ENCODE measurements at places on chromosomes 6 and 20. TPM values are rescaled to one million over a fixed set of nuclear protein-coding genes. Genes with fewer than 3 reads are reported as not detected.

GRCh38 chr6:108616973-108617372, 56.3 kb downstream of the FOXO3 start:
- no peak for DNase-seq

DNA sequence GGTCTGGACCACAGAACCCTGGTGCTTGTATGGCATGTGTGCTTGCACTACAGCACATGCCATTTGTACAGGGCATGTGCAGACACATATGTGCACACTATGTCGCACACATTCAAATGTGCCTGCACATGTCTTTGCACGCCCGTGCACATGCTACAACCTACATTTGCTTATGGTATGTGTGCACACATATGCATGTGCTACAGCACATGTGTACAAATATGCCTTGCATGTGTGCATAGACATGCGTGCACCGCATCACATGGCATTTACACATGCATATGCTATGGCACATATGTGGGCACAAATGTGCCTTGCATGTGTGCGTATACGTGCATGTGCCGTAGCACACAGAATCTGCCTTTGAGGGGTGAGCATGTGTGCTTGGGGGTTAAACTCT, 90.5 kb downstream of the DHX35 start:
- no peak for DNase-seq

- DNase-seq = no peak
Measured at GRCh38 chr6:15882915-15883314, 220.1 kb upstream of the DTNBP1 start.

Gene SLC13A3
- 9.8 TPM for total RNA-seq

Gene DEFB124
- total RNA-seq = not detected

DNA sequence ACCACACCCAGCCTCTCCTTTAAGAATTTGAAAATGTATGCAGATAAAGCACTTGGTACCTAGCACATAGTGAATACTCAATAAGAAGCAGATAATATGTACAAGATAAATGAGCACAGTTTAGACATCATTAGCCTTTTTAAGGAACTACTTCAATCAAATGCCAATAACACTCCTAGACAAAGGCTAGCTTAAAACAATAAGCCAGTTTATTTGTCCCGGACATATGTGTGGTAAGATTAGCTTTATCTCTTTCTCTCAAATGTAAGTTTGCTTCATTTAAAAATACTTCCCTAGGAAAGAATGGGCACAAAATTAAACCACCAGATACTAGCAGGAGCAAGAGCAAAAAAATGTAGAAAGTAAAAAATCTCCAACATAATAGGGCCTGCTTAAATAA, 73.8 kb downstream of the MAP3K5 start:
- no peak for DNase-seq

DNA sequence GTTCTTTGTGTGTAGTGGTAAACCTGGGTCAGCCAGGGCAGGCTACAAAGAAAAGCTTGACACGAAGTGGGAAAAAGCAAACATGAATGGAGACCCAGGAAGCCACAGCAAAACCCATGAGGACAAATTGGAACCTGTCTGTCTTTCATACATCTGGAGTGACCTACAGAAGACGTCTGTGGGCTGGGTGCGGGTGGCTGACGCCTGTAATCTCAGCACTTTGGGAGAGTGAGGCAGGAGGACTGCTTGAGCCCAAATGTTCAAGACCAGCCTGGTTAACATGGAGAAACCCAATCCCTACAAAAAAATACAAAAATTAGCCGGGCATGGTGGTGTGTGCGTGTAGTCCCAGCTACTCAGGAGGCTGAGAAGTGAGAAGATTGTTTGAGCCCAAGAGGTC, 114.8 kb downstream of the PRND start:
- no peak for DNase-seq

GRCh38 chr6:24219670-24220069, 93.7 kb downstream of the NRSN1 start:
- no peak for DNase-seq
